ENCODE measurements at places on chromosomes 6 and 20.
A peak's percentile ranks its signal among the peaks of the same experiment; 100 is the strongest.

DNA sequence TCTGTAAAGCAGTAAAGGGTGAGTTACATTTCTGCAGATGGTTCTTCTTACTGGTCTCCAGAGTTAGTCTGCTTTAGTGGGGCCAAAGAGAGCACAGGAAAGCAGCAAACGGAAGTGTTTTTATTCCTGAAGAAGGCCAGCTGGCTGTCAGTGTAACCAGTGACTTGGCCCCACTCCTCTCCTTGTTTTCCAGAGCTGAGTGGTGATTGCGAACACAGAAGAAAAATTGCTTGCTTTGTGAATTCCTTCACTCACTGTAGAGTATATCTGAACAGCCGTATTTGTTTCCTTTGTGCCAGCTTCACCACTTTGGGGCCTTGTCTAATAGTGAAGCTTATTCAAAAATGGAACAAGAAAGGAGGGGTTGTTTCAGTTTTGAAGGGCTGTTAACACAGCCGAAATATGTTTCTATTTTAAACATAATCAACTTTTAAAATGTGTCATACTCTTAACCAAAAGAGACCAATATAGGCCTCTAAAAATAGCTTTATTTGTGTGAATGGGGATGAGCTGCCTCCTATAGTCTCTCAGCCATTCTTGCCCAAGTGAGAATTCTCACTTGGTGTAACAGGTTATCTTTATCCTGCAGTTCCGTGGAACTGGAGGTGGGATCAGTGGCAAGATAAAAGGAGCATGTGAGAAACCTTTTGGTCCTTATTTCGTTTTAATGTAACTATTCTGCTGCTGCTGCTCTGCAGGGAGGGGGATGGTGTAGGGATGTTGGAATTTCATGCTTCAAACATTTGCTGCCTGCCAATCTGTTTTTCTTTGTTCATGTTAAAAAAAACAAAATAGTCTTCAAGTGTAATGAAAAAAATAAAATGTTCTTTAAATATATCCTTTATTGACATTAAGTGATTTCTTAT lies 37.8 kb downstream of the ZC2HC1B start:
- DNase-seq = peak; percentile 46

GRCh38 chr6:127146932-127147331 lies 28.5 kb downstream of the RSPO3 start:
- peak; percentile 64 for DNase-seq

DNA sequence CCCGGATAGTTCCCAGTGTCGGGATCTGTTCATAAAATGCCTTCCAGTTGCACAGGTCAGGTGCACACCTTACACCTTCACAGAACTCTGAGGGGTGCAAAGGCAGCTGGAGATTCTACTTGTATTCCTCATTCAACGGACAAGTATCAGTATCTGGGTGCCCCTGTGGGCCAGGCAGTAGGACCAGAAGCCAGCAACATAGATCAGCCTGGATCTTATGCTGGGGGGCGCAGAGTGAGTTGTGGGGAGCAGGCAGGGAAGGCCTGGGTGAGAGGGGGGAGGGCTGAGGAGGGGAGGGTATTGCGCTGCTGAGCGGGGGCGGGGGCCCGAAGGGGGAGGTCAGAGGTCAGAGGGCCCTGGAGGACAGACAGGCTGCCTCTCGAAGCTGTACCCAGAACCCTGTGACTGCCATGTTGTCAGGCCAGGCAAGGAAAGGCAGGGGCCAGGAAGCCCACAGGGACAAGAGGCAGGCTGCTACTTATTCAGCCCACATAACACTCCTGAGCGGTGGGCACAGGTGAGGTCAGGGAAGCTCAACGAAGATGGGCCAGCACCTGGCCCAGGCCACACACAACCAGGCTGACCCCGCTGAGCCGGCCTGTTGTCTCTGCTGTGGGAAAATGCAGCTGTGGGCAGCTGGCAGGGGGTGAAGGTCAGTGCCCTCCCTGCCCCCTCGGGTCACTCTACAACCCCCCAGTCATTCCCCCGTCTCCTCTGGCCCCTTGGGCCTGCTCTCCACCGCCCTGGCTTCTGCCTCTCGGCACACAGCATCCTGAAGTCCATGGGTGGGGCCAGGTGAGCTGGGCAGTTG lies 1.1 kb downstream of the OPRL1 start:
- no peak for DNase-seq

GRCh38 chr6:2857580-2858337 lies 16.1 kb upstream of the SERPINB1 start:
- DNase-seq = no peak

DNA sequence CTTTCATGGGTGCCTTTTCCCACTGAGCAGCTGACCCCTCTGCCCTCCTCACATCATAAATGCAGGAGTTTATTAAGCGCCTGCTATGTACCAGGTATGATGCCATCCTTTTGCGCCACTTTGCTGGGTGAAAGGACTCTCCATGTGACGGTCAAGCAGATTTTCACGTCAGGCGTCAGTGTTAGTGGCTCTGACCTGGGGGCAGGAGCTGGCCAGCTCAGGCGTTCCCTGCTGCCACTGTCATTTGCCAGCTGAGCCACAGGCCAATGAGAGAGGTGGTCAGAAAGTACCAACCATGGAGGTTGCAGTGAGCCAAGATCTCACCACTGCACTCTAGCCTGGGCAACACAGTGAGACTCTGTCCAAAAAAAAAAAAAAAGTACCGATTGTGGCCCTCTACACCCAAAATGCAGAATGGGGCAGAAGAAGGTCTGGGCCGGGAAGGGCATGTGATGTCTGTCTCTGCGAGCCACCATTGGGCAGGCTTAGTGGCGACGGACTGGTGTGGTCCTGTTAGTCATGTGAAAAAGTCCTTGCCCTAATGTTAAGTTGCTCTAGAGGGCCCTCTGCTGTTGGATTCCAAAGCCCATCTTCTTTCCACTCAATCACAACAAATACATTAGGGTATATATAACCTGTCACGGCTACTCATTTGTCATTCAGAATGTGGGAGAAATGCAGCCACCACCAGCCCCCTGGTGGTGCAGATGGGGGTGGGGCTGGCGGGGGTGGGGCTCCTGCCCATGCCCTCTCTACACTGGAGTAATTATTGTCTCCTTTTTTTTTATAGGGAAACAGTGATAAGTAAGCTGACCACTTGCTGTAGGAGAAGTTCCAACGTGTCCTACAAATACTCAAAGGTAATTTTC lies 18.4 kb upstream of the SLC22A1 start:
- DNase-seq = peak; percentile 48

- no peak for DNase-seq
These were observed 914.7 kb upstream of the CITED2 start for GRCh38 chr6:140289186-140289585.

DNA sequence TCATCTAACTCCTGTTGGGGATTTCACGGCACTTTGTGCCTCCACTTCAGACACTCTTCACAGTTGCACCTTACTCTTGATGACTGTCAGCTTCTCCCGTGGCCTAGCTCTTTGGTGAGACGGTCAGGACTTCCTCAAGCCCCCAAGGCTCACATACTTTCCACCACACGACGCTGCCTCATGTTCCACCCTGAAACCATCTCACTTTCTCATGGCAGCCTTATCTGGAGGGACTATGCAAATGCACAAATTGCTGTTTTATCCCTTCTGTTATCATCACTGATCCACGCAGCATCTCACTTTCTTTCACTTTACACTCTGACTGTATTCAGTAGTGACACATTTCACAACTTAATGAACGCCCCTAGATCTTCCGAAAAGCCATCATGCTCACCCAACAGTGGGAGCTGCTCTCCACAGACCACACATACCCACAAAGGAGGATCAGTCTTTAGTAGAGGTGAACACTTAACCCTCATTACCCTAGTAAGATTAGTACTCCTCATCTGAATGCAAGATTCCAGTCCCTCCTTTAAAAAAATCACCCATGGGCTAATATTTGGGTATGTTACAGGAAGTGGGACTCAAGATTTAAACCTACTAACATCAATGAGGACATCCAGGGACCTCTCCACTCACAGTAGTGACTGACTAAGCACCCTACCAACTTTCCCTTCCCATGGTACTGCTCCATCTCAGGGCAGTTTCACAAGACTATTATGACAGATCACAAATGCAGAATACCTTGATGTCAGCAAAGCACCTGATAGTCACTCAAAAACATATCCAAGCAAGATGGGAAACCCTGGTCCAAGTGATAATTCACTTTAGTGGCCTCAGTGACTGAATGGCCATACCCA lies 35.4 kb downstream of the FYN start:
- no peak for DNase-seq

GRCh38 chr6:119077643-119078375 lies 655 bp downstream of the FAM184A start:
- peak; percentile 12 for DNase-seq

- no peak for DNase-seq
These were observed 233.5 kb downstream of the GMPR start for GRCh38 chr6:16471910-16472297.

GRCh38 chr6:45818655-45819054 lies 197.0 kb downstream of the CLIC5 start:
- no peak for DNase-seq

DNA sequence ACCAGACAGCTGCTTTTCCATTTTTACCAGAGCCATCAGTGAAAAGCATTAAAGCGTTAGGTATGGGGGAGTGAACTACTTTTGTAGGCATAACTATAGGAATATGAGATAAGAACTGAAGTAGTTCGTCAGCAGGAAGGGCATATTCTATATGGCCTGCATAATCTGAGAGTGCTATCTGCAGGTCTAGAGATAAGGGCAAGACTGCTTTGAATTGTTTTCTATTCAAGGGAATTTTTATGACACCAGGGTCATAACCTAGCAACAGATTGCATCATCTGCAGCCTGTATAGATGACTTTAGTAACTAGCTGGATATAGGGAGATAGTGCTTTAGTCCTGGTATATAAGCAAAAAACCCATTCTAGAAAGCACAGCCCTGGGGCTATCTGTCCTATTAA lies 437.3 kb upstream of the HTR1E start:
- DNase-seq = no peak

Measured in GM03348 (cell line).